GM19239 (cell line): ENCODE measurements at places on chromosomes 6 and 20.

- no peak for DNase-seq
Observed at GRCh38 chr6:72642435-72642834, 20.6 kb downstream of the KCNQ5 start.

DNA sequence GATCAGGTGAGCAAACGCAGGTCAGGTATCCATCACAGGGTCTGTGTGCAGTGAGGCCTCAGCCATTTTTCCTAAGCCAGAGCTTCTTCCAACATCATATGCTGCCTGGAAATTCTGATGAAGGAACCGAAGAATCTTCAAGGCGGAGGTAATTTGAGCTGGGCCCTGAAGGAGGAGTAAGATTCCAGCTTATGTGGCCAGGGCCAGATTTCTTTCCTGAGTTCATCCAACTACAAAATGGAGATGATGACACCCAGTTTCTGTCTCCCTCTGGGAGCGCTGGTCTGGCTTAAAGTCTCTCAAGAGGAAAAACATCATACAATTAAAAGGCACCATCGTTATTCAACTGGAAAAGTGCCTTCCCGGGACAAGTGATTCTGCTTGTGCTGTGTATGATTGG is 6.9 kb upstream of the MANBAL start:
- no peak for DNase-seq

DNA sequence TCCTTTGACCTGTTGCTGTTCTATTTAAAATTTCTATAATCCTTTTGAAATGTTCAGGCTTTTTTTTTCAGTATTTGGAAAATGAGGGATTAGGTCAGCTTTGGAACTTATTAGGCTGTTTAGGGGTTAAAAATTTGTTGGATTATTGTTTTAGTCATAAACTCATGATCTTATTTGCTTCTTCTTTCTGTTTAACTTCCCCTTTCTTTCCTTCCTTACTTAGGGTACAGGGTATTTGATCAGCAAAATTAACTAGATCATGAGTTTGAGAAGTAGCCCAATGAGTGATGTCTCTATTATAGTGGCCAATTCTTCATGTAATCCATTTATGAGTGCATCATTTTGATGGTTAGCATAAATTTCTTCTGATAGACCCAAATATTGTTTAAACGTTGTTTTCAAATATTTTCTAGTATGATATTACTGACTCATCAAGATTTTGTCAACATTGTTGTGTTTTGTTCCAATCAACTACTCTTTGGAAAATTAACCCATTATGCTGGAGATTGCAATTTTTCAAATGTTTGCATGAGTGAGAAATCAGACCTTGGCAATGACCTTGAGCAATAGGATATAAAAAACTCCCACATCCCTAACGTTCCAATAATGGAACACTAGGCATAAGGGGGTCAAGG is 94.4 kb downstream of the OTOR start:
- DNase-seq = no peak

- no peak for DNase-seq
Observed at GRCh38 chr6:160110586-160111123, 11.0 kb upstream of the SLC22A1 start.

DNA sequence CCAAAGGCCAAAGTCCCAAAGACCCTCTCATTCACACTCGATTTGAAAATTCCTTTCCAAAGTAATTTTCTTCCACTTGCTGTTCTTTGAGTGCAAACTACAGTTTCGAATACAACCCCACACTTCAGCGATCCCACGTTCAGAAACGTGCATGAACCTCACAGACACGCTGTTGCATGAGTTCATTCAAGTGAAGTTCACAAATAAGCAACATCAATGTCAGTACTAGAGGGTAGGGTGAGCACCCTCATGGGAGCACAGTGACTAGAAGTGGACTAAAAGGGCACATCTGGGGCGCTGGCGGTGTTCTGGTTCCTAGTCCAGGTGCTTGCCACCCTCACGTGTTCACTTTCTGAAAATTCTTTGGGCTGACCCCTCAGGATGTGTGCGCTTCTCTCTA is 59.0 kb downstream of the FAM50B start:
- no peak for DNase-seq

- DNase-seq = no peak
Observed at GRCh38 chr20:44356353-44356723, 839 bp downstream of the HNF4A start.

DNA sequence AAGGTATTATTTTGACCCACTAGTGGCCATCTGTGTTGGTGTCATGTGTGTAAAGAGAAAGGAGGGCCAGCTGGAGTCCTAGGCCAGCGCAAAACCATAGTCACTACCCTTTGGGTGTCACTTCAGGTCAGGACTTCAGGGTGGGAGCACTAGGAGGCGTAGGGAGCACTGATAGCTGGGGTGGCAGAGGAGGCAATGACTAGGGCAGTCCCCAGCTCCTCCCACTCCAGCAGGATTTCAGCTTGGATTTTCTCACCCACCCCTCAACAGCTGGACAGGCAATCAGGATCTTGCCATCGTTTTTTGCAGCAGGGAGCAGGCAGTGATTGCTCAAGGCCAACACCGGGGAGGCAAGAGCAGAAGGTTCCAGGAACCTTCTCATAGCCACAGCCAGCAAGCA is 4.2 kb upstream of the HLA-DOA start:
- no peak for DNase-seq

- DNase-seq = no peak
Observed at GRCh38 chr6:136323431-136324112, 33.9 kb upstream of the BCLAF1 start.

DNA sequence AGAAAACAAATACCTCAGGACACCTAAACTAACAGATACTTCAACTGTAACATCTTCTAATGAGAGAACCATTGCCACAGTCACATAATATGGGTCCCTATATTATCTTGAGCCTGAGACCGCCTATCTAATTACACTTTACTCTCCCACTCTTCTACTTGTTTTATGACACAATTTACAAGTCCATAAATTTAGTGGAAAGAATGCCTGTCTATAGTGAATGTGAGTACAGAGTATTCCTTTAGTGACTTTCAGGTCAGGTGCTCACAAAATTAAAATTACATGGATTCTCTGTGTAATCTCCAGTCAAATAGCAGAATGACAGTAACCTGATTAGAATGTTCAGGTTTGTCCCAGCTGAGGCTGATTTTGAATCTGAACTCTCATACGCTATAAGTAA is 624.1 kb downstream of the PKHD1 start:
- no peak for DNase-seq

- DNase-seq = no peak
Observed at GRCh38 chr6:95545686-95546085, 31.6 kb upstream of the MANEA start.

- DNase-seq = no peak
Observed at GRCh38 chr6:14132244-14132920, 14.8 kb downstream of the CD83 start.

- no peak for DNase-seq
Observed at GRCh38 chr6:31402324-31403282, 792 bp upstream of the MICA start.

GRCh38 chr6:89763550-89763949 is 56.0 kb downstream of the MDN1 start:
- no peak for DNase-seq

- no peak for DNase-seq
Observed at GRCh38 chr6:100704961-100705360, 176.2 kb downstream of the ASCC3 start.

DNA sequence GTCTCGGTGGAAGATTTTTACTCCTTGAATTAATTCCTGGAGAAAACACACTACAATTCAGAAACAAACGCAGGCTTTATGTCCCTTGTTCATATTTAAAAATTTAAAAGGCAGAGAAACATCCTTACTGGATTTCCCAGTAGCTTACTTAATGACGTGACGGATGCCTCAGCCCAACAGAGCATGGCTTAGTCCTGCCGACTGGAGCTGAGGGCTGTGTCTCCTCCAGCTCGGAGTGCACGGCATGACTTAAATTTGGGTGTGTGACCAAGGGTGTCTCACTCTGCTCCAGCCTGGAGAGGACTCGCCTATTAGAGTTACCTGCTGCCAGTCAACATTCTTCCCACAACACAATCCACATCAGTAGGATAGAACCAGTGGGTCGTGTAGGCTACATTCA is 107.1 kb downstream of the PSMB1 start:
- DNase-seq = no peak

GRCh38 chr6:2866171-2866846 is 24.6 kb upstream of the SERPINB1 start:
- DNase-seq = no peak

GRCh38 chr6:157276731-157277130 is 46.6 kb downstream of the TMEM242 start:
- no peak for DNase-seq

DNA sequence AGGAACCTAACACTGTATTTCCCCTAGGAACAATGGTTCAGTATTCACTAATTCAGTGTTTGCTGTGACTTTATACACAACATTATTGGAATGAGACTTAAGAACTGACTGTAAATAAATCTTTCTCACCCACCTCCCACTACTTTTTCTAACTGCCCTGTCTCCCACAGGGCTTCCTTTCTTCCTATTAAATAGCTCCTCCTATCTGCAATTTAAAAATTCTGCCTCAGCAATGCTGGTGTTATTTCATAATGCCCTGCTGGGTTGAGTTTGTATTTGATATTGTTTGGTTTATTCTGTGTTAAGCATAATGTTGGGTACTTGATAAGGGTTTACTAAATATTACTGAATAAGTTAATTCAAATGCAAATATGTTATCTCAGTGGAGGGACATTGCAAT is 573.1 kb upstream of the RNF217 start:
- DNase-seq = no peak

DNA sequence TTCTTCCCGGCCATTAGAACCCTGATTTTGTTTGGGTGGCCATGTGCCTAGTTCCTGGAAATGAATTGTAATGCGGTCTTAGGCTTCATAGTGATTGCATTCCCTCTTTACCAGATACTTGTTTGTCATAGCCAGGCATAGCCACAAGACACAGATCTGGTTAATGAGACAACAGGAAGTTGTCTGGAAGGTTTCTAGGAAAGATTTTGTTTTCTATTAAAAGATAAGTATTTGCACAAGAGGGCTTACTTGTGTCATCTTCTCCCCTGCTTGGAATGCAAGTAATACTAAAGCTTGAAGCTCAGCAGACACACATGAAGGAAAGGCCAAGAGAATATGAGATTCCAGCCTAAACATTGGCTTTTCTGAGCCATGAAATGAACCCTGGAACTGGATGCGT is 12.9 kb downstream of the FARS2 start:
- no peak for DNase-seq

GRCh38 chr6:167588920-167589614 is 237.6 kb upstream of the AFDN start:
- DNase-seq = no peak

- DNase-seq = no peak
Observed at GRCh38 chr6:118644007-118644406, 7.4 kb downstream of the CEP85L start.

DNA sequence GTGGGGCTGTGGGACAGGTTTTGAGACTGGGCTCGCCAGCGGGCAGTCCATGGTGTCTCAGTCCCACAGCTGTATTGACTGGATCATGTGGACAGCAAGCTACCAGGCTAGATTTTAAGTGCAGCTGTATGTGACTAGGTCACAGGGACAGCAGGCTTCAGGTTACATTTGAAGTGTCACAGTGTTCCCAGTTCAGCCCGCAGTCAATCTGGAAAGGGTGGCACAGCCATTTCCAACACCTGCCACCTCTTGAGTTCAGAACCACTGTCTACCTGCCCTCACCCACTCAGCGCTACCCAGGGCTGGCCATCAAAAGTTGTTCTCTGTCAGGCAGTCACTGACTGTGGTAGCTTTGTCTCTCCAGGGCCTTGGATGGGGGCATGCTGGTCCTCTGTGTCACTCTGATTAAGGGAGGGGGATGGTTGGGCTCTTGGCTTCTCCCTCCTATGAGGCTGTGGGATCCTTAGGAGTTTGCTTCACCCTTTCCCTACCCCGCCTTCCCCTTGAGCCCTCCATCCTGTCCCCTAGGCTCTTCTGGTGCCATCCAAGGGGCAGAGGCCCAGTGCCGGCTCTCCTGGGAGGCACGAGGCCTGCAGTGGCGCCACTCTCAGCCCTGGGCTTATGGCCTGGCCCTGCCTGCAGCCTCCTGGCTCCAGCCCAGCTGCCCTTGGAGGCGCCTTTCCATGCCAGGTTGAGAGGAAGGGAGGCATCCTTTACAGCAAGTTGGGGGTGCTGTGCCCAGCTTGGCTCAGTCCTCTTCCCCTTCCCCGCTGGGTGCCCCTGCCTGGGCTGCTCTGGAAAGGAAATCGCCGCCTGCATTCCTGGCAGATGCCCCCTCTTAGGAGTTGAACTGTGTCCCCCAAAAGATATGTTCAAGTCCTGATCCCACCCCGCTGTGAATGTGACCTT is 44.9 kb downstream of the PNLDC1 start:
- no peak for DNase-seq

DNA sequence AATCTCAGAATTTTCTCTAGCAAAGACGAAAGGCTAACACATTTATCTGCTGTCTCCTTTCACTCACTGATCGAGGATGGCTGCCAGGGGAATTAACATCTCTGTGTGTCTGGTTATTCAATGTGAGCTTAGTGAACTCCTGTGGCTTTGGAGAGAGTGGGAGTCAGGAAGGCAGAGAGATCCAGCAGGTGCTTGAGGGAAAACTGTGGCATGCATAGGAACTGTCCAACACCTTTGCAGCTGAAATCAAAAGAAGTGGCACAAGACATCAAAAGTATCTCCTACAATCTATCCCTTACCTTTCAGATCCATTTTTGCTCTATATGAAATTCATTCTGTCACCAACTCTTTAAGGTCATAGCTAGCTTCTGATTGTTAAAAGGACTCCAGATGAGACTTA is 11.8 kb upstream of the FAM184A start:
- DNase-seq = no peak

DNA sequence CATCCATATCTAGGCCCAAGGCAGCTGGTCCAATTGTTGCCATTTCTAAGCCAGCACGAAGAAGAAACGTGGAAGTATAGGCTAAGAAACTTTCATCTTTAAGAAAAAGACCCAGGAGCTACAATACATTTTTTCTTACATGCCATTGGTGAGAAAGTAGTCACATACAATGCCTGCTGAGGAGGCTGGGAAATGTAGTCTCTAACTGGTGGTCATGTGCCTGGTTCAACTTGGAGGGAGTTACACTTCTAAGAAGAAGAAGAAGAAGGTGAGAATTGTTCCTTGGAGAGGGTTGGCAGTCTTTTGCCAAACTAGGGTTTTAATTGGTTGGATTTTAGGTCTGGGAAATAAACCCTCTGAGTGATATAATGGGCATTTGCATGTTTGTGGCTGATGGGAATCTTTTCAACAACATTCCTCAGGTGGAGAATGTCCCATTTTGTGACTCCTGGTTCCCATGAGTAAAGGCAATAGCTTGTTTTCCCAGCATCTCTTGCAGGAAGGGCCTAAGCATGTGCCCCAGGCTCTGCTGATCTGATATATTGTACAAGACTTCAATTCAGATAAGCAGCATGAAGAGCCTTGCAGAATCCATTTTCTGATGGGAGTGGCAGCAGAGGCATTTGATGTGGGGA is 47.0 kb upstream of the PREP start:
- no peak for DNase-seq

- no peak for DNase-seq
Observed at GRCh38 chr20:19348582-19348981, 136.1 kb downstream of the SLC24A3 start.

GRCh38 chr6:67210450-67210849 is 1424.6 kb upstream of the ADGRB3 start:
- DNase-seq = no peak
